Activated naive CD8-positive, alpha-beta T cell treated with anti-CD3 and anti-CD28 coated beads, Interleukin-2, amount 10 ng/mL, durations not matched to agents 7 days and 5 days (primary cell): ENCODE measurements at places on chromosomes 16 and 17. TPM values are rescaled to one million over a fixed set of nuclear protein-coding genes. Genes with fewer than 3 reads are reported as not detected.

GRCh38 chr17:39916918-39917317 lies 1.5 kb downstream of the GSDMB start:
- H3K4me3 ChIP-seq = no peak overlapping the region
- no peaks in the 10 kb centered on the region for H3K27me3 ChIP-seq
- peaks cover 48% of the 10 kb centered on the region for H3K4me1 ChIP-seq
- peaks cover 61% of the 10 kb centered on the region for H3K36me3 ChIP-seq
- DNase-seq = no peak

CHD9 gene
- 37.9 TPM for total RNA-seq

DNA sequence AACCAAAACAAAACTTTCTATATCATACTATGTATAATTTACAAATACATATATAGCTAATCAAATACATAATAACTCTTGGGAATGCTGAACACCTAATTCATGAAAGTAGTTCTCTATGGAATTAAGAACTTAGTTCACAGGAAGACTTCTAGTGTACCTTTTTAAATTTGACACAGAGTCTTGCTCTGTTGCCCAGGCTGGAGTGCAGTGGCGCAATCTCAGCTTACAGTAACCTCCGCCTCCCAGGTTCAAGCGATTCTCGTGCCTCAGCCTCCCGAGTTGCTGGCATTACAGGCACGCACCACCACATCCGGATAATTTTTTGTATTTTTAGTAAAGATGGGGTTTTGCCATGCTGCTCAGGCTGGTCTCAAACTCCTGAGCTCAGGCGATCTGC lies 24.7 kb downstream of the RFWD3 start:
- no peak for DNase-seq
- no peaks in the 10 kb centered on the region for H3K4me1 ChIP-seq
- H3K27me3 ChIP-seq = no peaks in the 10 kb centered on the region
- no peak overlapping the region for H3K4me3 ChIP-seq
- H3K27ac ChIP-seq = no peak overlapping the region

- H3K27ac ChIP-seq = no peak overlapping the region
- H3K4me1 ChIP-seq = peaks cover 2% of the 10 kb centered on the region
- H3K4me3 ChIP-seq = no peak overlapping the region
- no peaks in the 10 kb centered on the region for H3K27me3 ChIP-seq
- DNase-seq = no peak
Measured at GRCh38 chr16:10408824-10409381, 23.0 kb downstream of the ATF7IP2 start.

DNA sequence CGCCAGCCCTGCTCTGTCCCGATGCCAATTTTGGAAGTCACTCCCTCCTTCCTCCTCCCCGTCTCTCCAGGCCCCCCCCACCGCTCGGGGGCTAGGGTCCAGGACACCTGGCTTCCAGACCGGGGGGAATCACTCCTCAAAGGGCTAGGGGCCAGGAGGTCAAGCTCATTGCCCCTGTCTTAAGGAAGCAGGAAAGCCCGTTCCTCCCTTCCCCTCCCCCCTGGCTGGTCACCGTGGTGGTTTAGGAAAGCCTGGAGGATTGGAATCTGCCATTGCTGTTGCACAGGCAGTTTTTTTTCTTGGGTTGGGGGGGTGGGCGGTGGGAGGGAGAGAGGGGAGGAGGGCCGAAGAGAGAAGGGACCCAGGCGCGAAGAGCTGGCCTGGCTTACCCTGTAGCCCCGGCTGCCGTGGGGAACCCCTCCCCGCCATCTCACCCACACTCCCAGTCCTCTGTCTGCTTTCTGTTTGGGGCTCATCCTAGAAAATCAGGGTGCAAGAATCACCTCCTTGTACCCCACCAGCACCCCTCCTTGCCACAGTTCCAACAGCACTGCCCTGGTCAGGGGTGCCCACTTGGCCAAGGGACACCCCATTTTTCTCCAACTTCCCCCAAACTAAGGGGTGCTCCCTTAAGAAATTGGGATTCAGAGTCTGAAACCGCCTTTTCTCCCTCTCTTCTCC lies 2.9 kb upstream of the BCL6B start:
- peaks cover 4% of the 10 kb centered on the region for H3K36me3 ChIP-seq
- DNase-seq = no peak
- no peak overlapping the region for H3K27ac ChIP-seq
- H3K4me1 ChIP-seq = peaks cover 59% of the 10 kb centered on the region

GRCh38 chr16:28219282-28219681 lies 7.5 kb upstream of the XPO6 start:
- H3K4me1 ChIP-seq = peaks cover 4% of the 10 kb centered on the region
- DNase-seq = no peak
- no peaks in the 10 kb centered on the region for H3K36me3 ChIP-seq
- H3K27me3 ChIP-seq = no peaks in the 10 kb centered on the region
- H3K4me3 ChIP-seq = no peak overlapping the region

EVI2A gene
- 74.9 TPM for total RNA-seq

USP10 gene
- total RNA-seq = 75.8 TPM

- no peak for DNase-seq
- no peak overlapping the region for H3K4me3 ChIP-seq
- H3K27me3 ChIP-seq = no peaks in the 10 kb centered on the region
Measured at GRCh38 chr17:27489045-27489715, 32.9 kb downstream of the KSR1 start.

PPM1D gene
- 17.1 TPM for total RNA-seq

FOXO3B gene
- total RNA-seq = 4.8 TPM

GRCh38 chr17:48903401-48903800 lies 4.8 kb upstream of the UBE2Z start:
- no peaks in the 10 kb centered on the region for H3K27me3 ChIP-seq
- H3K4me3 ChIP-seq = no peak overlapping the region
- no peak for DNase-seq

ETV4 gene
- 1.6 TPM for total RNA-seq

GLTPD2 gene
- total RNA-seq = not detected

ARHGDIG gene
- total RNA-seq = not detected

DNA sequence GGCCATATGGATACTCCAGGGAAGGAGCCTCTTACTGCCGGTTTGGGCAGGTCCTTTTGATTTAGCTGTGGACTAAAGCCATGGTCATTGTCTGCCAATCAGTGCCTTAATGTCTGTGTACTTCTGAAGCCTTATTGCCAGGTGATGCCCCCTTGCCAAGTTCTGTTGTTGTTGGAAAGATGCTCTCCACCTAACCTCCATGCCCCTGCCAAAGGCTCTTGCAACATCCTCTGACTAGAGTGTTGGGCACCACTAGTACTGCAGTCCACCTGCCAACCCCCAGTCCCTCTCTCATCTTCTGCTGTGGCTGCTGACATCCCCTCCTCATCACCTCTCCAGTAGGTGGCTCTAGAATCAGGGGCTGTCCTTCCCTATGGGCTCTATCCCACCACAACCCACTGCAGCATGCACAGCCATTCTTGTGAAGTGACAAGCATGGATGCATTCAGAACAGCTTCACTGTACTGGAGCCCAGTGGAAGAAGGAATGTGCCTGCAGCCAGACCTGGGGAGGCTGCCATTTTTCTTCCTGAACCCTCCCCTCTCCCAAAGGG lies 375.3 kb upstream of the CDH5 start:
- H3K27me3 ChIP-seq = no peaks in the 10 kb centered on the region
- DNase-seq = no peak
- no peaks in the 10 kb centered on the region for H3K4me1 ChIP-seq
- no peaks in the 10 kb centered on the region for H3K36me3 ChIP-seq
- H3K4me3 ChIP-seq = no peak overlapping the region
- no peak overlapping the region for H3K27ac ChIP-seq

DNA sequence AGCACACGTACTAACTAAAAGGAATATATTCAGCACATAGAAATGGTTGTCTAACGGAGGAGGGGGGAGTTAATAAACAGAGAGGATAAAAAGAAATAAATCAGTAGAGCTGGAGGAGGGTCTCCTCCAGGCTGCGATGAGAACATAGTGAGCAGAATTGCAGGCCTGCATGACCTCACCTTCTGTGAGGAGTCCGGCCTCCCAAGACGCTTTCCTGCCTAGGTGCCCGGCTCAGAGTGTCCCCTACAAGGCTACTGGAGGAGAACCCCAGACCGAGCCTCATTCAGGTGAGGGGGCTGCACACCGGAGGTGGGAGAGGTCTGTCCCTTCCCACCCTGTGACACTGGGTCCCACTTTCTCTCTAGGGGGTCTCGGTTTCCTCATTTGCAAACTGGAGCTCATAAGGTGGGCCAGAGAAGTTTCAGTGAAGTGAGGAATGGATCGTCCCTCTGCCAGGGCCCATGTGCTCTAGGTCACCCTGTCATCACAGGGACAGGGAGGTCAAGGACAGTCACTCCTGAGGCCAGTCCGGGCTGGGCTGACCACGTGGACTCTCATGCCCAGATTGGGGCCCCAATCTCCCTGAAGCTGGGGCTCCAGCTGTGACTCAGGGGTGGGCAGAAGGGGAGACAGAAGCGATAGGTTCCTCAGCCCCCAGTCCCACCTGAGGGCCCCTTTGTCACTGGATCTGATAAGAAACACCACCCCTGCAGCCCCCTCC lies 3.3 kb upstream of the HBM start:
- no peak overlapping the region for H3K27ac ChIP-seq
- no peaks in the 10 kb centered on the region for H3K36me3 ChIP-seq
- H3K4me1 ChIP-seq = peaks cover 3% of the 10 kb centered on the region
- H3K27me3 ChIP-seq = peaks cover 30% of the 10 kb centered on the region
- H3K4me3 ChIP-seq = no peak overlapping the region
- no peak for DNase-seq

FBXL16 gene
- 21.8 TPM for total RNA-seq

COL1A1 gene
- 0.96 TPM for total RNA-seq

DNA sequence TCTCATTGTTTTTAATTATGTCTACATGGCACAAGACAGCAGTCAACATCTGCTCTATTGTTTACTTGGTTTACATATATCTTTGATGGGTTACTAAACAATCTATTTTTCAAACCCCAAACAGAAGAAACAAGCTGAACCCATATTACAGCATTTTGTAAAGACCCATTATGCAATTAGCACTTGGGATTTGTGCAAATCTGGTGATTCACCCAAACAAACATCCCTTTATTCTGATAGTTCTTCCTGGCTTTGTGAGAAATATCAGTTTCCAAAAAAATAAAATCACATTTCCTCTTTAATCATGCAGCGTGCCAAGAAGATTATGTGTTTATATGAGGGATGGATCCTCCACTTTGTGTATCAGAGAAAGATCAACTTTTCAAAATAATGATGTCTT lies 16.8 kb upstream of the RBFOX1 start:
- no peaks in the 10 kb centered on the region for H3K36me3 ChIP-seq
- DNase-seq = no peak
- no peak overlapping the region for H3K4me3 ChIP-seq

DNA sequence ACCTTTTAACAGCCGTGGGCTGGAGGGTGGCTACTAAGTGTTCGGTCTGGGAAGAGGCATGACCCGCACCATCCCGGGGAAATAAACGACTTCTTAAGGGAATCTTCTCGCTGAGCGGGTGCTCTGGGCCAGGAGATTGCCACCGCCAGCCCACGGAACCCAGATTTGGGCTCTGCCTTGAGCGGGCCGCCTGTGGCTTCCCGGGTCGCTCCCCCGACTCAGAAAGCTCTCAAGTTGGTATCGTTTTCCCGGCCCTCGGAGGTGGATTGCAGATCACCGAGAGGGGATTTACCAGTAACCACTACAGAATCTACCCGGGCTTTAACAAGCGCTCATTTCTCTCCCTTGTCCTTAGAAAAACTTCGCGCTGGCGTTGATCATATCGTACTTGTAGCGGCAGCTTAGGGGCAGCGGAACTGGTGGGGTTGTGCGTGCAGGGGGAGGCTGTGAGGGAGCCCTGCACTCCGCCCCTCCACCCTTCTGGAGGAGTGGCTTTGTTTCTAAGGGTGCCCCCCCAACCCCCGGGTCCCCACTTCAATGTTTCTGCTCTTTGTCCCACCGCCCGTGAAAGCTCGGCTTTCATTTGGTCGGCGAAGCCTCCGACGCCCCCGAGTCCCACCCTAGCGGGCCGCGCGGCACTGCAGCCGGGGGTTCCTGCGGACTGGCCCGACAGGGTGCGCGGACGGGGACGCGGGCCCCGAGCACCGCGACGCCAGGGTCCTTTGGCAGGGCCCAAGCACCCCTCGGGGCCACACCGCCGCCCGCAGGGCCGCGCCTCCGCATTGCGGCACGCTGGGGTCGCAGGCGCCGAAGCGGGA lies 3.6 kb upstream of the CBX4 start:
- peak overlapping the region; percentile 40 for H3K4me3 ChIP-seq
- peak overlapping the region; percentile 38 for H3K27ac ChIP-seq
- DNase-seq = peak; percentile 60
- H3K36me3 ChIP-seq = peaks cover 5% of the 10 kb centered on the region

- no peaks in the 10 kb centered on the region for H3K27me3 ChIP-seq
- H3K36me3 ChIP-seq = peaks cover 8% of the 10 kb centered on the region
- peaks cover 10% of the 10 kb centered on the region for H3K4me1 ChIP-seq
- DNase-seq = no peak
- H3K4me3 ChIP-seq = peak overlapping the region; percentile 39
Measured at GRCh38 chr17:82232876-82233785, 4.3 kb downstream of the SLC16A3 start.

EFNB3 gene
- not detected for total RNA-seq

GRCh38 chr16:55487048-55487803 lies 8.2 kb downstream of the MMP2 start:
- H3K4me1 ChIP-seq = no peaks in the 10 kb centered on the region
- no peaks in the 10 kb centered on the region for H3K36me3 ChIP-seq
- H3K4me3 ChIP-seq = no peak overlapping the region
- DNase-seq = no peak
- H3K27me3 ChIP-seq = no peaks in the 10 kb centered on the region

- no peak overlapping the region for H3K4me3 ChIP-seq
- H3K27ac ChIP-seq = no peak overlapping the region
- peaks cover 1% of the 10 kb centered on the region for H3K36me3 ChIP-seq
- H3K4me1 ChIP-seq = peaks cover 37% of the 10 kb centered on the region
- H3K27me3 ChIP-seq = peaks cover 64% of the 10 kb centered on the region
Measured at GRCh38 chr17:60139438-60140285, 10.1 kb upstream of the CA4 start.

DNA sequence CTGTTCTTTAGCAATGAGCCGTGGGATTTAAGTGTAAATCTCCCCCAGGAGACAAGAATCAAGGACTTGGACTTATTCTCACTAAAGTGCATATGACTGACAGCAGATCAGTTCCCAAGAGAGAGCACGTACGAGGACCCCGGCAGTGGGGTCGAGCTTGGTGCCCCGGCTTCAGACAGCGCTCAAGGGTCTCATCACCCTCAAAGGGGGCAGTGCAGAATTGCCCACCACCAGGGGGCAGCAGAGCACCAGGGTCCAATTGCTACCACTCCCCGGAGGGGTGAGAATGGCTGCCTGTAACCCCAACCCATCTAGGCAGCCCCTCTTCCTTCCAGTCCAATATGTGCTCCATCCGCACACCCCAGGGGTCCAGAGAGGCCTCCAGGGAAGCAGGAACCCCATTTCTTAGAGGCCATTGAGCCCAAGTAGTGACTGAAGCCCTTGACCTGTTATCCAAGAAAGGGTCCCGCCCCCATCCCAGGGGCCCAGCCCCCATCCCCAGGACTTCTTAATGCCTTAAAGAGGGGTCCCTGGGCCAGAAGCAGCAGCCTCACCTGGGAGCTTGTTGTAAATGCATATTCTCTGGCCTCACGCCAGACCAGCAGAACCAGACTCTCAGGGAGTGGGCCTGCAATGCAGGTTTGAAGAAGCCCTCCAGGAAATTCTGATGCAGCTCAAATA lies 86.1 kb downstream of the ZDHHC7 start:
- H3K27me3 ChIP-seq = no peaks in the 10 kb centered on the region
- DNase-seq = peak; percentile 77
- no peak overlapping the region for H3K4me3 ChIP-seq
- no peak overlapping the region for H3K27ac ChIP-seq
- H3K4me1 ChIP-seq = no peaks in the 10 kb centered on the region

GRCh38 chr16:85759136-85759535 lies 8.2 kb upstream of the C16orf74 start:
- peaks cover 10% of the 10 kb centered on the region for H3K4me1 ChIP-seq
- DNase-seq = no peak
- peaks cover 21% of the 10 kb centered on the region for H3K27me3 ChIP-seq
- no peak overlapping the region for H3K27ac ChIP-seq
- H3K36me3 ChIP-seq = no peaks in the 10 kb centered on the region

SLC6A2 gene
- not detected for total RNA-seq

CD19 gene
- 0.40 TPM for total RNA-seq

PRCD gene
- total RNA-seq = 0.78 TPM
